Upper lobe of right lung (tissue), 1 donor: ENCODE measurements at places on chromosomes 16 and 17. TPM values are rescaled to one million over a fixed set of nuclear protein-coding genes. Genes with fewer than 3 reads are reported as not detected.

RAB11FIP4 gene
- total RNA-seq, result 13.5 TPM

ZFP3 gene
- total RNA-seq, result 6.7 TPM

ZG16 gene
- not detected for total RNA-seq

ZFHX3 gene
- 29.0 TPM for total RNA-seq

CLEC18B gene
- total RNA-seq, result not detected

CCL1 gene
- total RNA-seq, result not detected

TBX21 gene
- total RNA-seq, result 3.9 TPM

CSF3 gene
- total RNA-seq, result 1.2 TPM

P2RX1 gene
- total RNA-seq, result 6.8 TPM

KRTAP4-6 gene
- not detected for total RNA-seq

GAS2L2 gene
- not detected for total RNA-seq

HOXB1 gene
- total RNA-seq, result not detected

KRTAP4-9 gene
- total RNA-seq, result not detected

CBX2 gene
- total RNA-seq, result 3.4 TPM

CIBAR2 gene
- not detected for total RNA-seq

CCL3 gene
- total RNA-seq, result 9.9 TPM

EVPLL gene
- total RNA-seq, result 1.8 TPM

DNAI2 gene
- not detected for total RNA-seq

PRAC2 gene
- total RNA-seq, result not detected

WBP2 gene
- 156 TPM for total RNA-seq

ATP2A1 gene
- total RNA-seq, result 0.46 TPM

NPIPB6 gene
- total RNA-seq, result 3.2 TPM

PPY gene
- total RNA-seq, result not detected

SCGB1C2 gene
- total RNA-seq, result not detected

TBC1D3I gene
- 0.72 TPM for total RNA-seq

TMC8 gene
- 26.6 TPM for total RNA-seq

KRT33B gene
- not detected for total RNA-seq

NOG gene
- total RNA-seq, result 2.3 TPM

LPCAT2 gene
- total RNA-seq, result 32.8 TPM

LRRC59 gene
- 68.0 TPM for total RNA-seq

HASPIN gene
- total RNA-seq, result 0.41 TPM
